CD4-positive, alpha-beta T cell (primary cell): ENCODE measurements at places on chromosomes 2 and 18.

- DNase-seq: no peak
Observed at GRCh38 chr2:138620431-138620830, 118.9 kb downstream of the SPOPL start.

DNA sequence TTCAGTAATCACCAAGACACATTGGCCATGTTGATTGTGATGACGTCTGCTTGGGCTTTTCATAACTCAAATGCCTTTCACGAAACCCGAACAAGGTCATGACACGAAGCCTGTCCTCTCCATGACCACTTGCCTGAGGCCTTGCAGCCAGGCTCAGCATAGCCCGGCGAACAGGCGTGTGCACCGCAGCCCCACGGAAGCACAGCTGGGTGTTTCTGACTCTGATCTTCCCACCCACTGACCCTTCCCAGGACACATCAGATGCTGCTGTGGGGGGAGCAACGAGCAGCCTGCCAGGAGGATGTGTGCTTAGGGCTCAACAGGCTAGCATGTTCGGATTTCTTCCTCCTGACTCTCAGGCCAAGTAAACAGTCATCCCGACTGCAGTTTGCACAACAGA, 369.4 kb upstream of the SALL3 start:
- no peak for DNase-seq

DNA sequence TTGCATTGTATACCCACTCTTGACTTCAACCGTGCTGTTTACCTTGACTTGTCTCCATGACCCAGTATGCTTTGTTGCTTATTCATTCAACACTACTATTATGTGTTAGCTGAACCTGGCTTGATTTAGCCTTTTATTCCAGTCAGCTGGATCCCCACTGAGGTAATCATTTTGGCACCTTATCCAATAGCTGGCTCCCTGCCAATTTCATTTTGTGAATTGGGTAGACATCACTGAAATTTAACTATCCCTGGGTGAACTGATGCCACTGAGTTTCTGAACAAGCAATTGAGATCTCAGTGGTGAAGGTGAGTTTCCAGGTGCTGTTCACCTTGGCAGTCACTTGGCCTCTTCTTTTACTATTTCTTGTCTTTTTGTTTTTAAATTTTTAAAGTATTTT, 584.3 kb downstream of the ADCYAP1 start:
- no peak for DNase-seq

DNA sequence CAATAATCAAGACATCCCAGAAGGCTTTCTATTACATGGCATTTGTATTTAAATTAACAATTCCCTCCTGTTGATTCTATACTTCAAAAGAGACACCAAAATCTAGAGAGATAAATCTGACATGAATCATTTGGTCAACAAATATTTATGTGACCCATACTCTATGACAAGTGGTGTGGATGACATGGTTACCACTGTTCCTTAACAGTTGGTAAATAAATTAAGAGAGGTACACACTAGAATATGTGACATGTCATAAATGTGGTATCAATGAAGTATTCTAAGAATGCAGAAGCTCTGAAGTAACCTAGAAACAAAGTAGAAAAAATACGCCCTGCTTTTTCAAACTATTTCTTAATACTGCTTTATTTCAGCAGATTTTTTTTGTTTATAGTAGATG, 255.4 kb downstream of the EXOC6B start:
- DNase-seq: no peak

DNA sequence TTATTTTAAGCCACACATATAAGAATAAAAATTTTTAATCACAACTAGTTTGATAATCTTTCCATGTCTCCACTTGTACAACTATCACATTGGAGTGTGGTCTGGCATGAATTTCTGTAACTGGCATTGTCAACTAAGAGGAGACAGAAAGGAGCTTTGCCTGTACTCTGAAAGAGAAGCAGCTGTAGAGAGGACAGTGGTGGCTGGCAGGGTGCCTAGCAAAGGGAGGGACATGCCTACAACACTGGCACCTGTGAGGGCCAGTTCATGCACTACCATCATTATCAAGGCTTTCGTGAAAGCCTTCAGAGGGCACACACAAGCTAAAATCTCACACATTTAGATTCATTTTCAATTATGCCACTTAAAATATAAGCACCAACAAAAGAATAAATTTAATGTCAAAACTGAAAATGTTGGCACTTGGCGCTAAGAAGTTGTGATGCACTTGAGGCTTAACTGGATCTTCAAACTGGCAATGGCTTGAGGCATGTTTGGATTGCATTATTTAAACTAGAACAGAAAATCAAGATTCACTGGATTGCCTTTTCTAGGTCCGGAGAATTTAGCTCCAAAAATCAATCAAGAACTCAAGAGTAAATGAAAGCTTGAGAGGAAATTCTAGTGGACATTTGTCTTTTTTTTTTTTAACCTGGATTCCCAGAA, 238.6 kb downstream of the ZNF385B start:
- no peak for DNase-seq

DNA sequence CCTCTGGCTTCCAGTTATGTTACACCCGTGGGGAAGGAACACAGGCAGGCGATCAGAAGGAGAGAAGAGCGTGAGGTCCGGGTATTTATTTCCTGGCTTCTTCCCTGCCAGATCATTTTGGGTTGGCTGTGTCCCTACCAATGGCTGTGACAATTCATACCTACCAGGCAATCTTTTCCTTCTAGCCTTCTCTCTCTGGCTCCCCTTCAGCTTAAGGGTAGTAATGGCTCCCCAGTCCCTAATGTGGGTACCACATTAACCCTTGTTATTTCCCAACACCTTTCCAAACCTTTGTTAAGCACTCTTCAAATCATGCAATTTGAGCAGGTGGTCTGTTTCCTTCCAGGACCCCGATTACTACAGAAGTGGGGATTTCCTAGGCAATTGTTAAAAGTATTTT, 78.8 kb upstream of the LYPD6B start:
- DNase-seq: no peak

- DNase-seq: no peak
Observed at GRCh38 chr2:234911271-234911670, 40.5 kb upstream of the SH3BP4 start.

GRCh38 chr2:46179037-46179621, 118.1 kb upstream of the EPAS1 start:
- peak; percentile 71 for DNase-seq

- DNase-seq: no peak
Observed at GRCh38 chr2:30509716-30510115, 62.7 kb downstream of the LCLAT1 start.

DNA sequence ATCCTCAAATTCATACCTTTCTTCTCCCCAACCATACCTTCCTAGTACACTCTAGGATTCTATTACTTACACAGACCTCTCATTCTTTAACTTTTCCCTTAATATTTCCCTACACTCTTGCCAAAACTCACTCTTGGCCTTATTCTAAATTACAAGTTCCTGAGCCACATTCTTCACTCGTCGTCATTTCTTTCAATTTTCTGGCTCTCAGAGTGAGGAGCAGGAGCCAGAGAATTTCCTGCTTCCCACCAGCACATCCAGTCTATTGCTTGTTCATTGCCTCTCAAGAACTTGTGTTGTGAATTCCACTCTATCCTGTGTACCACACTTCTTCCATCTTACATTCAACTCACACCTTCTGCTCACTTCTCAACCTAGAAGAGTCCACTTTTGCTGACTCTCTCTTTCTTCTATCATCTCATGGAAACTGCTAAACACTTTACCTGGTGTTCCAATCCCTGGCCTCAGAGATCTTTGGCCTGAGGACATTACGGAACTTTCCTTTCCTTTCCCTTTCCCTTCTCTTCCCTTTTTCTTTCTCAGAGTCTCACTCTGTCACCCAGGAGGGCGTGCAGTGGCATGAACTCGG, 171.6 kb downstream of the PLCL1 start:
- DNase-seq: no peak

GRCh38 chr2:226578373-226578772, 221.2 kb downstream of the IRS1 start:
- DNase-seq: no peak

- DNase-seq: peak; percentile 90
Observed at GRCh38 chr18:59139615-59140301, at the start of gene SEC11C. SEC11C (plus strand) TSS chr18:59139884; CDS start chr18:59139949, 65 bp downstream.

DNA sequence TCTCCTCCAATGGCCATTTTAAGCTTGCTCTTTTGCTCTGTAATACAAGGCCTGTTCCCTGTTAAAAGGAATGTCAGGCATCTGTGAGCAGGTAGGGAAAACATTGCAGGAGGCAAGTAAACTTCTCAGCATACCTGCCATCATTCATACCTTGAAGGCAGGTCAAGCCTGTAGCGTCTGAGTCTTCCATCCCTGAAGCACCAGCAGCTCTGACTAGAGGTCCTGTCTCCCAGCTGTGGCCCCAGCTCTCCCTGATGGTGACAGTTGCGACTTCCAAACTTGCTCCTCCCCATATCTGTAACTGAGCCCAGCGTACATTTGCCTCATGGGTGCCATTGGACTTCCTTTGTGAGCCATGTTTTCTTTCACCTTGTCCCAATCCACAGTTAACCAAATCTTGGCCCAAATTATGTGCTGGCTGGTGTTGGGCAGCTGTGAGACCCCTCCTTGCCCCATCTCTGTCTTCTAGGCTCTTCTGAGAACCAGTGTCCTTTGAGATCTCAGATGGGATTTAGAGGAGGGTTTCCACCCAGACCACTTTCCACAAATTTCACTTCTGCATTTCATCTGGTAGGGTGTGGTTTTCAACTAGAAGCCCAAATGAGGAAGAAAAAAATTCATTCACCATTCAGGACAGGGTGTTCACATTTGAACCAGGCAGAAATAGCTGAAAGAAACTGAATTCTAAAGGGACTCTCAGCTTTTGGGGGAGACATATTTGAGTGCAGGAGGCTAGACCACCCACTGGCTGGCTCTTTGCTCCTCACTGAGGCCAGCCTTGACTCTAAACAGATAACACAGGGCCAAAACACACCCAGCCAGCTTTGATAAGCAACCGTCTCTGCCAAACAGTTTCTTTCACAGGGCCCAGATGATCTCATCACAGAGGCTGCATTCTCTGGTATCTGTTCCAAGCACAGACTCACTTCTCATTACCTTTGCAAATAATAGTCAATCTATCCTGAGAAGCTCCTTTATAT, 66.4 kb upstream of the MSH2 start:
- DNase-seq: no peak

DNA sequence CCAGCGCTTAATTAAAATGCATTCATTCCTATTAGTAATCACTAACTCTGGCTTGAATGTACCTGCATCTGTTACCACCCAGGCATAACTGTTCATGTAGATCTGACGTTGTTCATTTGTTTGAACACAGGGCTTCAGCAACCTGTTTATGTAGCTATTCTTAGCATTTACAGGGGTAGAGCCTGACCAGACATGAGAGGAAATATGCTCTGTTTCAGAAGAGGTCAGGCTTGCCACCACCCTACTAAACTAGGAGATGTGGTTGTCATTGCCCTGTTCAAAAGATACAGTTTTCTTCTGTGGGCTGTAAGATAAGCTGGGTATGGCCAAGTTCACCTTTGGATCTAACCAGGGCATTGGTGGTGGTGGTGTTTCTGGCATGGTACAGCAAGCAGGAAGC, 8.8 kb downstream of the MGAT5 start:
- no peak for DNase-seq

GRCh38 chr2:27942612-27943547, 52.4 kb downstream of the BABAM2 start:
- no peak for DNase-seq

GRCh38 chr18:59008302-59008974, 131.2 kb upstream of the SEC11C start:
- no peak for DNase-seq

DNA sequence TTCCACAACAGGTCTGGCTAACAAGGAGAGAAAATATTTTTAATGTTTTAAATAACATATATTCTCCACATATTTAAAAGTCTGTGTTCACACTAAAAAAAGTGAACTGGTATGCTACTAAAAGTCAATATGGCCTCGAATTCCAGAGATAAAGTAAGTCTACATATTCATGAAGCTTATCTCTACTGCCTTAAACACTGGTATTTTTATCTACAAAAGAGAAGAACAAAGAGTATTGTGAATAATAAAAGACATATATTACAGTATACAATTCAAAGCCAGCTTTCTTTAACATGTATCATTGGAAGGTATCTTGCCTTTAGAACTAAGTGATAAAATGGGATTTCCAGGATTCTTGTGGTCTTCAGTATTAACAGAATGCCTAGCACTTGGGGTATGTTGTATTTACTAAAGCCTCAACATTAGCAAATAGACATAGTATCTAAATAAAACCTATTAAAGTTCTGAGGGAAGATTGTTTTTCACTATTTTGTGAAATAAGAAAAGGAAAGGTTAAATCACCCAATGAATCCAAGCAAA, 302.8 kb upstream of the CCDC68 start:
- DNase-seq: no peak

- DNase-seq: no peak
Observed at GRCh38 chr2:223056701-223057418, 4.9 kb downstream of the KCNE4 start.

DNA sequence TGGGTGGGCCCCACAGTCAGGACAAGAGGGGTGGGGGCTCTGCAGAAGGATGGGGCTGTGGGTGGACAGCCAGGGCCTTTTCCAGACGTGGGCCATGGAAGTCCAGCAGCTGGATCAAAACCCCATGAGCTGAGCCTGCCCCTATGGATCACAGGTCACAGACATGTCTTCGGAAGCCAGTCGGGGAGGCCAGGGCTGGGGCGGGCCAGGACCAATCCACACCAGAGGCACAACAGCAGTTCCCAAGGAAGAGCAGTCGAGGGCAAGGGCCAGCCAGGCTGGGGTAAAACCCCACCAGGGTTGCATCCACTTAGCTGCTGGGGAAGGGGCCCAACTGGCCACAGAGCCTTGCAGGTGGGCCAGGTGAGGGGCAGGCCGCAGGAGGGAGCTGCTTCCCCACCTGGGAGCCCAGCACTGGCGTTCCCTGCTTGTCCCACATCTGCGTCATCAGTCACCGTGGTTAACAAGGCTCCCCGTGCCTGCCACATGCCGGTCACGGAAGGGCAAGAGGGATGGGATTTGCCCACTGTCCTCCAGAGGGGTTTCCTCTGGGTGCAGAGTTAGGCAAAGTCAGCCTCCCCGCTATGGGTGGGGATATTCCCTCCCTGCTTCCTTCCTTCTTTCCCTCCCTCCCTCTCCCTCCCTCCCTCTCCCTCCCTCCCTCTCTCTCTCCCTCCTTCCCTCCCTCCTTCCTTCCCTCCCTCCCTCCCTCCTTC, 46.4 kb upstream of the ODC1 start:
- no peak for DNase-seq

GRCh38 chr2:11777886-11778415, 31.5 kb downstream of the LPIN1 start:
- no peak for DNase-seq

- DNase-seq: peak; percentile 34
Observed at GRCh38 chr18:79856119-79857007, 58.6 kb downstream of the KCNG2 start.
